ENCODE measurements at places on chromosomes 5 and 9.

- DNase-seq = no peak
Observed at GRCh38 chr5:127667926-127668325, 19.0 kb downstream of the CTXN3 start.

DNA sequence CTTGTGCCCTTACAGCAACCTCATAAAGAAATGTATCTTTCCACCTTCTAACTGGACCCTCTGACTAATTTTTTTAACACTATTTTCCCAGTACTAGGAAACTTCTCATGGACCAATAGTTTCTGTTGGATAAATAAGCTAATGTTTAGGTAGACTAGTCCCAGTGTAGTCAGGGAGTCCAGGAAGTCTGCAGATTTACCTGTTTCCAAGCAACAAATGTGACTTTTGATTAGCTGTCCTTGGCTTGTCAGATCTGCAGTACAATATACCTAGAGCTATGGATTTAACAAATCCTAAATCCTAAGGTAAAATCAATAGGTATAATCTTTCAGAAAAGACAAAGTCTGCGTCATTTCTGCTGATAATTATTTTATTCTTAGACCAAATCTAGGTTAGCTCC is 55.7 kb downstream of the FAM174A start:
- DNase-seq = no peak

- DNase-seq = no peak
Observed at GRCh38 chr9:135223831-135224230, 136.4 kb downstream of the OLFM1 start.

GRCh38 chr9:100739666-100740065 is 161.8 kb downstream of the CAVIN4 start:
- DNase-seq = no peak

DNA sequence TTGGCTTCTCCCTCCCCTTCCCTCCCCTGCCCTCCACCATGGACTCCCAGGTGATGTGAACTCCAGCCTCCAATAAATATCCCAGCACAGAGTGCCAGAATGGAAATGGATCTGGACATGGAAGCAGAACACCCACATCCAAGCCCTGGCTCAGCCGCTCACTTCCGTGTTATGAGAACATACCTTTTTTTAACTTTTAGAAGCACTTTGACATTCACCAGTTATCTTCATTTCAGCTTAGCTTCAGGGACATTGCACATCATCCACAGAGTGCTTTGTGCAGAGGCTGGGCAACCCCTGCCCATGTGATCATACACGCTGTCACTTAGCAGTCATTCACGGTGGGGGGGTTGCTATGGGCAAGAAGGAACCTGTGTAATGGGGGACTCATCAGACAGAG is 9.1 kb downstream of the AFAP1L1 start:
- DNase-seq = no peak

- no peak for DNase-seq
Observed at GRCh38 chr5:133200256-133200655, 148.4 kb downstream of the HSPA4 start.

DNA sequence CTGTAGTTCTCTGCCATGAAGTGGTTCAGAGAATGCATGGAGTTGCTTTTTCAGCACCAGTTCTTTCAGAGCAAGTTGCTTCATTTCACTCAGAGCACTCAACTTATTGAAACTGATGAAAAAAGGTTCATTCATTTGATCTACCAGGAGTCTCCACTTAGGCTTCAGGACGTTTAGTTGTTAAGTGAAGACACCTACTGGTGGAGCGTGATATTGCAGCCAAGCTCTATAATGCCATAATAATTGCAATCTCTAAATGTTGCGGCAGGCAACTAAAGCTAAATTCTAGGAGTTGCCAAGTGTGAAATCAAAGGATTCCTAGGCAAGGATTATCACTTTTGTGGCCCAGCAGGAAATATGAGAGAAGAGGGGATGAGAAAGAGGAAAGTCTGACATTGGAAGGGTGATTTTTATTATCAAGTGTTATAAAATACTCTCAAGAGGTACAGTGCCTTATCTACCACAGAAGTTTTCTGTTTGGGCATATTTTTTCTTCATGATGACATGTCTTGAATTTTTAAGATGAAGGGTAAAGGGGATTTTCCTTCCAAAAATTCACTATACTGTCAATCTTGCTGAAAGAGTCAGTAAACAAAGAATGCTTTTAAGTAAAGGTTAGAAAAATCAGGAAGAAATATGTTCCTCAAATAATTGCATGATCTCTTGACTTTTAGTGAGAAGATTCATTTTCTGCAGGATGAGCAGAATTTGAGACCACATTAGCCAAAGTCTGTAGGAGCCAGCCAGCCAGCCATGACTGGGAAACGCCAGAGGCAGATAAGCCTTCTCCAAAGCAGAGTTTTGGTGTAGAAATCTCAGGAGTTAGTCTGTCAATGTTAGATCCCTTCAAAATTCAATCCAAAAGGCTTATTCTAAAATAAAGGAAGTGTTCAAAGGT is 83.4 kb downstream of the SH3PXD2B start:
- peak; percentile 69 for DNase-seq

- DNase-seq = no peak
Observed at GRCh38 chr5:141040093-141040770, 10.9 kb upstream of the PCDHB1 start.

- no peak for DNase-seq
Observed at GRCh38 chr5:68710514-68710913, 383.3 kb upstream of the SLC30A5 start.

- DNase-seq = no peak
Observed at GRCh38 chr5:123950701-123951581, 439.0 kb downstream of the CSNK1G3 start.

DNA sequence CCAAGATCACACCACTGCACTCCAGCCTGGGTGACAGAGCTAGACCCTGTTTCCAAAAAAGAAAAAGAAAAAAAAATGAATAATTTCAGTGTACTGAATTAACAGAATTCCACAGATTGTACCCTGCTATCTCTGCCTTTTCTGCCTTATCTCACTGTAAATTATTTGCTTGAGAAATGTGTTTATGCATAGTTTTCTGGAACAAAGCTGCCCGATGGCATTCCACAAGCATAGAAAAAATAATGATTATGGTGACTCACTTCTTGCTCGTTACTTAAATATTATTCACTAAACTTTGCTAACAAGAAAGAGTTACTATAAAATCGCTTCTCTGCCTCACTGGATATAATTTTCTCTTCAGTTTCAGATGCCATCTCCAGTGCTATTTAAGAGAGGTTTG is 88.7 kb upstream of the FAM169A start:
- no peak for DNase-seq

GRCh38 chr5:127423173-127423798 is 94.2 kb upstream of the PRRC1 start:
- DNase-seq = no peak

GRCh38 chr5:135993880-135994636 is 34.7 kb upstream of the TGFBI start:
- DNase-seq = no peak

DNA sequence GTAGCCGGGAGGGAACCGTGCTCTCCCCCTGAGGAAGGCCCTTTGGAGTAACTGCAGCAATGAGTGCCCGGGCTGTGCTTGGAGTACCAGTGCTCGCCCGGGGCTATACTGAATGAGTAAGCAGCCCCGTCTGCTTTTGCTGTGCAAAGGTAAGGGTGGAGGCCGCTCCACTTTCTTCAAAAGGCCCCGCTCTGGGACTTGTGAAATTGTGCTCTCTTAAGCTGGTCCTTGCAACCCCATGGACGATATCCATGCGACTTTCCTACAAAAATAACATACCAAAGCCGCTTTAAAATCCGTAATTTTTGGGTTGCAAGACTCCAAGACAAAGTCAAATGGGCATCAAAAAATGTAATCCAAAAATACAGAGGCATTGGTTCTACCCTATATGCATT is 578 bp upstream of the TNFAIP8 start:
- no peak for DNase-seq

GRCh38 chr5:107023732-107024131 is 647.0 kb downstream of the EFNA5 start:
- no peak for DNase-seq

GRCh38 chr5:181260720-181261319 is at the start of gene TRIM52:
Gene TRIM52 (minus strand): TSS chr5:181261143. CDS start chr5:181260813, 330 bp downstream.
- DNase-seq = peak; percentile 94

GRCh38 chr5:141941779-141942178 is 16.2 kb downstream of the PCDH12 start:
- no peak for DNase-seq

GRCh38 chr5:173743641-173744343 is 127.3 kb upstream of the BOD1 start:
- DNase-seq = no peak

- DNase-seq = no peak
Observed at GRCh38 chr5:170484847-170485615, 18.8 kb upstream of the KCNIP1 start.

GRCh38 chr5:178642351-178642909 is 15.6 kb upstream of the CLK4 start:
- DNase-seq = no peak

- DNase-seq = peak; percentile 31
Observed at GRCh38 chr5:65790371-65791163, 68.6 kb downstream of the NLN start.

GRCh38 chr5:109273594-109273993 is 136.2 kb downstream of the PJA2 start:
- no peak for DNase-seq

GRCh38 chr5:32276173-32276853 is 36.4 kb downstream of the MTMR12 start:
- DNase-seq = no peak

- no peak for DNase-seq
Observed at GRCh38 chr5:32711681-32712480, 760 bp downstream of the NPR3 start.

DNA sequence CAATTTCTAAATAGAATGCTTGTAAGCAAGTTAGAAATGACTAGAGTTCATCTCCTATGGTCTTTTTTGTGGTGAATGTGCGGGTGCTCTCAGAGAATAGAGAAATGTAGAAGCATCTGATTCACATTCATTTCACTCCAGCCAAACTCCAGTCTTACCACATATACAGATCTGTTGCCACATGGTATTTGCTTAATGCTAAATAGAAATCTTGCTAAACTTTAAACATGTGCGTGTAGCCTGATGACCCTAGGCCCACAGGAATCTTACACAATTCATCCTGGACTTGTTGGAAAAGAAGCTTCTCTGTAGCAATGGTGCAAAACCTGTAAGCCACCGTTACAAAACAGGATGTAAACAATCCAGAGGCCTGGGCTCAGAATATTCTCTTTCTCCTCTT is 135.2 kb downstream of the PCSK1 start:
- DNase-seq = no peak

Measured in activated CD8-positive, alpha-beta T cell treated with anti-CD3 and anti-CD28 coated beads, Interleukin-2, amount 10 ng/mL, durations not matched to agents 7 days and 5 days (primary cell).